Vagina (tissue), 2 donors: ENCODE measurements at places on chromosomes 3 and 15. TPM values are rescaled to one million over a fixed set of nuclear protein-coding genes. Genes with fewer than 3 reads are reported as not detected.

- no peak for DNase-seq
Observed at GRCh38 chr15:66503780-66504562, 684 bp downstream of the RPL4 start.

- no peak for DNase-seq
Observed at GRCh38 chr3:37906734-37907282, 45.1 kb downstream of the CTDSPL start.

DNA sequence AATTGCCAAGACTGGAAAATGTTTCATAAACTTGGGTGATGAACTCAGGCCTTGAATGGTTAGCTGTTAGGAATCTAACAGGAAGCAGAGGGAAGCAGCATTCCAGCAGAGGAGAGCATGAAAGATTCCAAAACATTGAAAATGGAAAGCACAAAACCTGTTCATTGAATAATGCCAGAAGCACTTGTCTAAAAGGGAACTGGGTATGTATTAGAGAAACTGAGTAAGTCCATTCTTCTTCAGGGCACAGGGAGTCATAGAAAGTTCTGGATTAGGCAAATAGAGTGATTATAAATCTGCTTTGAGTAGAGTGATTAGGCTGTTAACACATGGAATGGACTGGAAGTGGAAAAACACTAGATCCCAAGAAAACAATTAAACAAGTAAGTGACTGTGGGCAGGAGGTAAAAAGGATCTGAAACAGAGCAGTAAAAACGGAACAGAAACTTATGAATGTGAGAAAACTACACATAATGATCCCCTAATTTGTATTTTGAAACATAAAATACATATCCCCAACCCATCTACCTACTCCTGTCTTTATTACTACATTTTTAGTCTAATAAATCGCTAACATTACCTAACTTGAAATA, 343.4 kb downstream of the TBC1D5 start:
- DNase-seq: no peak

GRCh38 chr3:73228437-73228836, 167.0 kb downstream of the EBLN2 start:
- no peak for DNase-seq

GRCh38 chr15:36156879-36157427, 422.5 kb upstream of the CDIN1 start:
- no peak for DNase-seq

GRCh38 chr3:185052631-185053030, 100.2 kb downstream of the C3orf70 start:
- no peak for DNase-seq

RHOV gene
- 32.9 TPM for total RNA-seq

GRCh38 chr3:11592445-11593298, 51.0 kb downstream of the VGLL4 start:
- no peak for DNase-seq

DNA sequence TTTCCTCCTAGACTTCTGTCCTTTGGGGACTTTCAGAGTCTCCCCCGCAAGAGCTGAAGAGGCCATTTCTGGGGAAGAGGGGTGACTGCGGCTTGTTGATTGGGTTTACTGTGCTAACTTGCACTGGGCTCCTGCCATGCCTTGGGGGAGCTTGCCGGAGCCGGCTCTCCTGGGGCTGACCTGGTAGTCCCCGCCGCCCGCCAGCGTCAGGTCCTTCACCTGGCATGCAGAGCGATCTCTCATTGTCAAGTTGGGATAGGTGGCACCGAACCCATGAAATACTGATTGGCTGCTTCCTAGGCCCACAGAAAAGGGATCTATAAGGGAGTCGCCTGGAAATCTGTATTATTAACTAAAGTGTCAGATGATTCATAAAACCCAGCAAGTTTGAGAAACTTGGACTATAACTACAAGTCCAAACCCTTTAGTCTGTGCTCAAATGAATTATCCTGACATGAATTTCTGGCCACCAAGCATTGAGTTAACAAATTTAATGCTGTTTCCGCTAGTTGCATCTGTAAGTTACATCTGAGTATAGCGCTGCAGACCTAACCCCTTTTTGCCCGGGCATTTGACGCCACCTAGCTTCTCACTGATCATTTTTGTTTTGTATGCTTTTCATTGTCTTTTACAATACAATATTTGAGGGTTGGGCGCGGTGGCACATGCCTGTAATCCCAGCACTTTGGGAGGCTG, 607 bp upstream of the IMP3 start:
- peak; percentile 92 for DNase-seq

GRCh38 chr3:101938262-101938847, 89.0 kb downstream of the NFKBIZ start:
- no peak for DNase-seq

ALAS1 gene
- total RNA-seq: 41.5 TPM

DNA sequence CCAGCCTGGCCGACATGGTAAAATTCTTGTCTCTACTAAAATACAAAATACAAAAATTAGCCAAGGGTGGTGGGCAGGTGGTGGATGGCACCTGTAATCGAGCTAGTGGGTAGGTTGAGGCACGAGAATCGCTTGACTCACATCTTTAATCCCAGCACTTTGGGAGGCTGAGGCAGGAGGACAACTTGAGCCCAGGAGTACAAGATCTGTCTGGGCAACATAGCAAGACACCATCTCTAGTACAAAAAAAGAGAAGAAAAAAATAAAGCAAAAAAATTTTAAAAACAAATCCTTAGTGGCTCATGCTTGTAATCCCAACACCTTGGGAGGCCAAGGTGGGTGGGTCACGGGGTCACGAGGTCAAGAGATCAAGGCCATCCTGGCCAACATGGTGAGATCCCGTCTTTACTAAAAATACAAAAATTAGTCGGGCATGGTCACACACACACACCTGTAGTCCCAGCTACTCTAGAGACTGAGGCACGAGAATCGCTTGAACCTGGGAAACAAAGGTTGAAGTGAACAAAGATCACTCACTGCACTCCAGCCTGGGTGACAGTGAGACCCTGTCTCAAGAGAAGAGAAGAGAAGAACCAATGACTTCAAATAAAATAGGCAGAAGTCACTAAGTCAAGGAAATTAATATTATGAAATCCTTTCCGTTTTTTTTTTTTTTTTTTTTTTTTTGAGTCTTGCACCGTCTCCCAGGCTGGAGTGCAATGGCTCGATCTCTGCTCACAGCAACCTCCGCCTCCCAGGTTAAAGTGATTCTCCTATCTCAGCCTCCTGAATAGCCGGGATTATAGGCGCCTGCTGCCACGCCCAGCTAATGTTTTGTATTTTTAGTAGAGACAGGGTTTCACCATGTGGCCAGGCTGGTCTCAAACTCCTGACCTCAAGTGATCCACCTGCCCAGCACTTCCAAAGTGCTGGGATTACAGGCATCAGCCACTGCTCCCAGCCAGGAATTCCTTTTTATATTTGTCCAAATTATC, 4.9 kb downstream of the RHOA start:
- no peak for DNase-seq

DNA sequence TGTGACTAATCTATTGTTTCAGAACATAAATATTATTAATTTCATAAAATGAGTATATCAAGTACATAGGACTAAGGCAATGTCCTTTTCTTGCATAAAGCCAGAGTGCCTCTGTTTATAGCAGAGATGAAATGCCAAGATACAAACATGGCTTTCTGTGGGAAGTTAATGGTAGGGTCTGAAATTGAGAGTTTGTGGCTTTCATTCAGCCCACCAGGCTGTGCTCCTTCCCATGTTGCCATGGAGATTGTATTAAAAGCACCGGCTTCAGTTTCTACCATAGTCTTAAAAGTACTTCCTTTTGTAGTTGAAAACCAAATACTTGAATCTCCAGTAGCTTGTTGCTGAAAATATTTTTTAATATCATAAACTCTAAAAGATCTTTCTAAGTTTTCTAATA, 114.0 kb downstream of the LRRC28 start:
- no peak for DNase-seq

GRCh38 chr3:6771171-6771570, 89.7 kb upstream of the GRM7 start:
- DNase-seq: no peak

DNA sequence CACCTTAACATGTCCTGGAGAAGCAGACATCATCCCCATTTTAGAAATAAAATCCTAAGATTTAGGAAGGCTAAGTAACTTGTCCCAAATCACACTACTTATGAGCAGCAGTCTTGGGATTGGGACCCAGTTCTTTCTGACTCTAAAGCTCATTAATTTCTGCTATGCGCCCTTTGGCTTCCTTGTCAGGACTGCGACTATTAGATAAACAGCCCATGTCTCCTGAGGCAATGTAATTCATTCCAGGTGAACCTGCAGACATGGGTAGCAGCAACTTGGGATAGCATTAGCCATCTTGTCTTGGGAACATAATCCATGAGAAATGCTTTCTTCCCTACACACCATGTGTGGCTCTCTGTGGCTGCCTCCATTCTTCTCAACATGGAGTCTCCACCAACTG, 32.3 kb upstream of the FBN1 start:
- no peak for DNase-seq

EIF1B gene
- total RNA-seq: 18.9 TPM

GRCh38 chr15:94445566-94446160, 214.3 kb downstream of the MCTP2 start:
- DNase-seq: no peak

DNA sequence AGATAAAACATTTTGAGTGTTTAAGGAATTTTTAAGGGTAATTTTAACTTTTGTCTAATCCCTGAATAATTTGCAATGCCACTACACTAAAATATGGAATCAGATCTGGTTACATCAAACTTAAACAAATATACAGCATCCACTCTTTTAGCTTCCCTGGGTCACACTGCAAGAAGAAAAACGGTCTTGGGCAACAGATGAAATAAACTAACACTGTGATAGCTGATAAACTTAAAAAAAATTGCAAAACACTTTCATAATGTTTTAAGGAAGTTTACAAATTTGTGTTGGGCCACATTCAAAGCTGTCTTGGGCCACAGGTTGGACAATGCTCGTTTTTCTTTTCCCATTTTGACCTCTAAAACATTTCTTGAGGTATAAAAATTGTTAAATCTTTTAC, 34.3 kb downstream of the CCDC66 start:
- no peak for DNase-seq

GP9 gene
- total RNA-seq: not detected

- no peak for DNase-seq
Observed at GRCh38 chr15:84721371-84721770, 5.4 kb upstream of the SEC11A start.

GMPPB gene
- total RNA-seq: 19.9 TPM

FES gene
- 47.4 TPM for total RNA-seq

DNA sequence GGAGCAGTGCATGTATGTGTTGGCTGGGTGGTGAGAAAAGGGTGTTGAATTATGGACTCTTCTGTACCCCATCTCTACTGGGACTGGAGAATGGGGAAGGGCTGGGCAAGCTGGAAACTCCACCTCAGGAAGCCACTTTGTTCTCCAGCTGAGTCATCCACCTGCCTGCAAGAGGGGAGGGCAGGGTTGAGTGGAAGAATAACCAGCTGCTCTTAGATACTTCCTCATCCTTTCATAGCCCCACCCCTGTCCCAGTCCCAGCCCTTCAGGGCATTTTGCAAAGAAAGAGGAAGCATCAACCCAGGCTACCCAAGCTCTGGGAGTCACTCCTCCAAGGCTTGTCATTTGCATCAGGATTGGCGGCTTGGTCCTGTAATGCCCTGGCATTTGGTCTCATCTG, 33.1 kb downstream of the RAB11A start:
- no peak for DNase-seq

SEMA3F gene
- 78.1 TPM for total RNA-seq

DNA sequence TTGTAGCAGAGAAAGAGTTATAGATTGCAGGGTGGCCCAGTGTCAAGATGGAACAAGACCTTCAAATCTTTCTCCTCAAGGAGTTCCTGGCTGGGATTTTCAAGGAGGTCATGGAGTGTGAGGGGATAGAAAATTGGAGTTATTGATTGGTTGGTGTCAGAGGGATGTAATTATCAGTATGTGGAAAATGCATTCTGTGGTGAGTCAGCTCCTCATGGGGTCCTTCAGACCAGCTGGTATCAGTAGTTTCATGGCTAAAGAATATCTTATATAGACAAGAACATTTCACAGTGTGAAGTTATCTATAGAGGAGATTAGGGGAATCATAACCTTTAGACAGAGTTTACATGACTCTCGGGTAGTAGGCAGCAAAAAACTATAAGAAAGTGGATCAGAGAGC, 1114.0 kb upstream of the GBE1 start:
- no peak for DNase-seq

DNA sequence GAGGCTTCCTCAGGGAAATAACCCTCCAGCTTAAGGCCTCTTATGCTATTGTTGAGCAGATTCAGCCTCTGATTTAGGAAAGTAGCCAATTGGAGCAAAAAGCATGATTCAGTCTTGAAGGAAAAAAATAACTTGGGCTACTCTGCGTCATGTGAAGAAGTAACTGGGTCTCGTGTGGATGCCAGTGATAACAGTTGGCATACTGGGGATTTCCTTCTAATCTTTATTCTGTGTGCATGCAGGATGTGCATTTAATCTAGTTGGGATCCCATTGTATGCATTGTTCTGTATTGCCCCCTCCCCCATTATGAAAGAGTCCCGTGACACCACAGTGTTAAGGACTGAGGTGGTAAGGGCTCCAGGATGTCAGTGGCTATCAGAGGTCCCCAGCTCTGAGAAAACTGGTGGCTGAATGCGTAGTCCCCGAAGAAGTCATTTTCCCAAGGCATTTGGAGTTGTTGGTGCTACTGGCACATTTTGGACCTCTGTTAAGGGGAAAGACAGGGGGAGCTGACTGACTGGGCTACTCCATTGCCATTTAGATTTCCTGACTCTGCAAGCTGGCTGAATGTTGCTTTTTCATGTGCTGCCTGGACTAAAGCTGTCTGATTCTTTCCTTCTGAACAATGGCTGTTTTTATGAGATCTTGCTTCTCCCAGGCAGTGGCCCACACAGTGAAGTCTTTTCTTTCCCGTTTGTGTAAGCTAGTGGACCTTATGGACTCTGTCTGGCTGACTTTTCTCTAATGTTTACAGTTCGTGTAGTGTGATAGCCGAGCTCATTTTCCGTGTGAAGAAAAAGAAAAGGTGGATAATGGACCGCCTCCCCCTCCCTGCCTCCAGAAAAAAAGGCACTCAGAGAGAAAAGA, 38.4 kb upstream of the TRAK1 start:
- DNase-seq: no peak

DNA sequence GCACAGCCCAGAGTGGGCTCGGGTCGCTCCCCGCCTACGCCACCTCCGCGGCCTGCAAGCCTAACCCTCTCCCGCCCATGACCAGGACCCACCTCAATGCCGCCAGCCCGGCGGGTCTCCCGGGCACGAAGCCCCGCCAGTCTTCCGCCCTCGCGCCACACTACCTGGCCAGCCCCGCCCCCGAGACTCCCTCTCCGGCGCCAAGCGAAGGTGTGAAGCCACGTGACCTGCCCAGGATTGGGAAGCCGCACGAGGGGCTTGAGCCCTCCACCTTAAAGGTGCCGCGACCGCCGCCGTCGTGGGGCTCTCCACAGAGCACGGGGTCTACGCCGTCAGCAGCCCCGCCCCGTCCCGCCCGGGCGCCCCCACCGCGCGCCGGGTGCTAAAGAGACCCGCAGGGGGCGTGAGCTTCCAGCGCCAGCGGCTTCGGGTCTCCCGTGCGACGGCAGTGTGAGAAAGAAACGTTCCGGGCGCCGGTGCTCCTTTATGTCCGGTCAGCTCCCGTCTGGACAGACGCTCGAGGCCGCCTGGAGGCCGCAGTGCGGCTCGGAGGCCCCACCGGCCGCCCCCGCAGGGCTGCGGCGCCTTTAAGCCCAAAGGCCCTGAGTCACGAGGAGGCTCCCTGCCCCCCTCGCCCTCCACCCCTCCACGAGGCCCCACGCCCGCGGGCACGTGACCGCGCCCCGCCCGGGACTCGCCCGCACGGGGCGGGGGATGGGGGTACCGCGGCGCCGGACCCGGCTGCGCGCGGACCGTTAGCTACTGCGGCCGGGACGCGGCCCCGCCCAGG, at the start of gene CPEB1:
Gene CPEB1, minus strand, starts transcription at position 319 of the 790 bp plus-strand sequence. CDS start 18,904 bp downstream, outside the sequence.
- no peak for DNase-seq

GRCh38 chr15:67022587-67023105, 42.8 kb upstream of the SMAD3 start:
- no peak for DNase-seq
